ACHN (cell line): ENCODE measurements at places on chromosomes 3 and 15.

- DNase-seq = no peak
Measured at GRCh38 chr15:31271224-31271635, 55.4 kb upstream of the KLF13 start.

DNA sequence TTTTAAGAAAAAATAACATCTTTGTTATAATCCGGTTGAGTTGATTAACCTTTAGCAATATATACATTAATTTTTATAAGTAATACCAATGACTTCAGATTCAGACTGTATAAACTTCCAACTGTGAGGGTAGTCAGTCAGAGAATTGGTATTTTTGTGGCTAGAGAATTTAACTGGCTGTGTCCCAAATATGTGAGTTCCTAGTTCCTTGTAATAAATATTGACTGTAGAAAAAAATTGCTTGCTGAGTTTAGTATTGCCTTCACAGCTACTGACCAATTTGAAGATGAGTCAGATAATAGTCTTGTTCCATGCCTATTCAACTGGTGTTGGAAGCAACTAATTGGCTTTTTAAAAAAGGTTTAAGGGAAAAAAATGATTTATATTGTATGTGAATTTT is 210.8 kb downstream of the GAP43 start:
- DNase-seq = peak; percentile 16

DNA sequence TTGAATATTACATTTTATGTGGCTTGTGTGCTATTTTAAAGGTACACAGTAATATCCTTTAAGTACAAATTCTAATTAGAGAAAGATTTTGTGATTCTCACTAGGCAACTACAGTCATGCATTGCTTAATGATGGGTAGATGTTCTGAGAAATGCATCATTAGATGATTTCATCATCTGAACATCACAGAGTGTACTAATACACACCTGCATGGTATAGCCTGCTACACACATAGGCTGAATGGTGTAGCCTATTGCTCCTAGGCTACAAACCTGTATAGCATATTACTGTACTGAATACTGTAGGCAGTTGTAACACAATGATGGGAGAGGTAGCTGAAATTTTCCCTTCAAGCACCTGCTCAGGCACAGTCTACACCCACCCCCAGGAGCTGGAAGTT is 217.4 kb upstream of the EOMES start:
- DNase-seq = no peak

- no peak for DNase-seq
Measured at GRCh38 chr15:79516155-79516554, 84.0 kb downstream of the MINAR1 start.

GRCh38 chr3:29635888-29636287 is 355.0 kb downstream of the RBMS3 start:
- DNase-seq = no peak
